Suprapubic skin (tissue), 4 donors: ENCODE measurements at places on chromosomes 12 and 14.

GRCh38 chr14:55126932-55127459 is 2.1 kb upstream of the LGALS3 start:
- DNase-seq, result no peak

GRCh38 chr12:43277651-43278540 is 274.1 kb downstream of the ADAMTS20 start:
- no peak for DNase-seq

GRCh38 chr12:13304924-13305323 is 108.4 kb downstream of the EMP1 start:
- DNase-seq, result no peak

GRCh38 chr12:94277426-94278000 is 129.1 kb downstream of the PLXNC1 start:
- no peak for DNase-seq

DNA sequence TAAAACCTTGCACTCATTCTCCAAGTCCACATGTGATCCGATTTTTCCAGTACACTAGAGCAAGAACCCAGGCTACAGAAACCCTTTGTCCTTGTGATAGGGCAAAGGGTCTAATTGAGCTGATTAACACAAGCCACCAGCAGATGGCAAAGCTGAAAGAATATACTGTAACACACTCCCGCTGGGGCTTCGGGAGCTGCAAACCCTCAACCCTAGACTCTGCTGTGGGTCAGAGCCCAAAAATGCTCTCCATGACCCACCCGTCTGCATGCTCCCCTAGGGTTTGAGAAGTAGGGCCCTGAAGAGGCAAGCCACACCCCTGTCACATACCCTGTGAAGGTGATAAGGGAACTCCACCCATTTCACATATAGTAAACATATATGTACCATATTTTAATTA is 33.6 kb upstream of the PCNX1 start:
- no peak for DNase-seq

- DNase-seq, result no peak
Measured at GRCh38 chr14:101854366-101854765, 92.9 kb downstream of the PPP2R5C start.

DNA sequence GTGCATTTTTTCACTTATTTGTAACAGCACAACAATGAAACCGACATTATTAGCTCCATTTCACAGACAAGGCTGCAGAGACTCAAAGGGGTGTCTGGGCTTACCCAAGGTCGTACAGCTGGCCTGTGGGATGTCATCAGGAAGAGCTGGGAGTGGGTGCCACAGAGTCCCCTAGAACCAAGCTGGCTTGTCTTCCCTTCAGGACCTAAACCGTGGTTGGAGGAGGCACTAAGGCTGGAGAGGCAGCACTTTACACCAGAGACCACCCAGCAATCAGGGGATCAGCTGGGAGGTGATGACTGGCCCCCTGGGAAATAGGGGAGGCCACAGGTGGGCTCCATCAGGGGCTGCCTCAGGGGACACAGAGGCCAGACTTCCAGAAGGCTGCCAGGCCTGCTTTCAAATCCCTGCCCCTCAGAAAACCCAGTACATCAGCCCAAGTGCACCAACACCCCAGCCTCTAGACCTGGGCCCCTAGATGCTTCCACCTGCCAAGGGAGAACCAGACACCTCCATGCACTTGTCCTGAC is 28.3 kb downstream of the DIO3 start:
- DNase-seq, result peak; percentile 28

- DNase-seq, result no peak
Measured at GRCh38 chr12:131867891-131868675, 26.3 kb upstream of the ULK1 start.

GRCh38 chr12:68873316-68873715 is 59.7 kb downstream of the CPM start:
- no peak for DNase-seq

- DNase-seq, result no peak
Measured at GRCh38 chr12:2083008-2083407, 30.2 kb downstream of the CACNA1C start.

DNA sequence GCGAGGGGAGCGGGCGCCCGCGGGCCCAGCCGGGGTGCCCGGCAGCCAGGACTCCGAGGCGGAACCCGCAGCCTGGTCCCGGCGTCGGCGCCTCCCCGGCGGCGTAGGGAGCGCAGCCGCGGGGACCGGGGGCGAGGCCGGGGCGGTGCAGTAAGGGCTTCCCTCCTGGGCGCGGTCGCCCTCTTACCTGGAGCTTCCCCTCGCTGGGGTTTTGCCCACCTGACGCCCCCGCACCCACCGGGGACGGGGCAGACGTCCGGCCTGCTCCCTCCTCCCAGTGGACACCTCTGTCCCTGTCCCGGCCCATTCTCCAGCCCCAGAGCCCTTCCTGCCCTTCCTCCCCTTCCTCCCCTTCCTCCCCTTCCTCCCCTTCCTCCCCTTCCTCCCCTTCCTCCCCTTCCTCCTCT is 413 bp upstream of the TUBA1C start:
- DNase-seq, result no peak

GRCh38 chr12:65123435-65124063 is 2.4 kb upstream of the WIF1 start:
- DNase-seq, result no peak

DNA sequence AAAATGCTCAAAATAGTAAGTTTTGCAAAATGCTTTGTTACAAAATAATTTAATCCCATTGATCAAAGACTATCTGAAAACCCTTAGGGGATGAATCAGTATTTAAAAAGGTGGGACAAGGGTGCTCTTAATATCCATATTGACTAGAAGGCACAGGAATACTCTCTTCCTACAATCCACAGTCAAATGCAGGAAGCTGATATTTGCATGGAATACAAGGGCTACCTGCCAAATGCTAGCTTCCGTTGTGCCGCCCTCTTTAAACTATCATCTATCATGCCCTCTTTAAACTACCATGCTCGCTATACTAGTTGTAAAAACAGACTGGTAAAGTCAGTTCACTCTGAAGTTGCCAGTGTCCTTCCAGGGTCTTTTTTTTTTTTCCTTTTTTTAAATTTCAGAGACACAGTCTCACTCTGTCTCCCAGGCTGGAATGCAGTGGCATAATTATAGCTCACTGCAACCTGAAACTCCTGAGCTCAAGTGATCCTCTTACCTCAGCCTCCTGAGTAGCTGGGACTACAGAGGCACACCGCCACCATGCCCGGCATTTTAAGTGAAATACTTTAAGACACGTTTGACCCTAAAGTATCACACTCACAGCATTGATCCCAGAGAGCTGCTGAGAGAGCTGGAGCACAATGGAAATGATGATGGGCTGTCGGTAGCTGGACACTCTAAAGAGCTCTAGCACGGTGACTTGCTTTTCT is 6.7 kb downstream of the SLC2A3 start:
- no peak for DNase-seq

GRCh38 chr12:130137040-130138018 is 24.9 kb upstream of the FZD10 start:
- no peak for DNase-seq

DNA sequence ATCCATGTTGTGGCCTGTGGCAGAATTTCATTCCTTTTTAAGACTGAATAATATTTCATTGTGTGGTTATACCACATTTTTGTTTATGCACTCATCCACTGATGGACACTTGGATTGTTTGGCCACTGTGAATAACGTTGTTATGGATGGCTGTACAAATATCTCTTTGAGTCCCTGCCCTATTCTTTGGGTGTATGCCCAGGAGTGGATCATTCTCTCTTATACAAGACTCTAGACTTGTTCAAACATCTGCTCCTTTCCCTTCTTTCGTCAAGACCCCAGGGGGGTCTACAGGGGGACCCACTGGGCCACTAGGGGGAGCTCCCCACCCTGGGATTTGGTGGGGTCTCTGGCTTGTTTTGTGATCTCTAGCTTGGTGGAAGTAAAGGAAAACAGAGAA is 77.4 kb downstream of the FBXL14 start:
- no peak for DNase-seq

DNA sequence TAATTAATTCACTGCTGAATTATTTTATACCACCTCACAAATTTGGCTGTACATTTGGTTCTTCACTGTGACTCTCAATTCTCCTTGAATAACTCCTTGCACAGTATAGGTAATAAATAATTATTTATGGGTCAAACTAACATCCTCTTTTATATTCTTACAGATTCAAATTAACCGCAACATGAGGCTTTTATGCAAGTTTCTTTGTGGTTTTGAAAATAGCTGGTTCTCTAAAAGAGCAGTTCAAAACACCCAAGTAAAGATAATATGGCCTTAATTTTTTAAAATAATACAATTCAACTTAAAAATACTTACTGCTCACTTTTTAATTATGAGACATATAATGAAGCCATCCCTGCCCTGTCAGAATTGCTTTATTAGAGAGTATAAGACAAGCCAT is 12.9 kb upstream of the TRIM9 start:
- DNase-seq, result no peak

DNA sequence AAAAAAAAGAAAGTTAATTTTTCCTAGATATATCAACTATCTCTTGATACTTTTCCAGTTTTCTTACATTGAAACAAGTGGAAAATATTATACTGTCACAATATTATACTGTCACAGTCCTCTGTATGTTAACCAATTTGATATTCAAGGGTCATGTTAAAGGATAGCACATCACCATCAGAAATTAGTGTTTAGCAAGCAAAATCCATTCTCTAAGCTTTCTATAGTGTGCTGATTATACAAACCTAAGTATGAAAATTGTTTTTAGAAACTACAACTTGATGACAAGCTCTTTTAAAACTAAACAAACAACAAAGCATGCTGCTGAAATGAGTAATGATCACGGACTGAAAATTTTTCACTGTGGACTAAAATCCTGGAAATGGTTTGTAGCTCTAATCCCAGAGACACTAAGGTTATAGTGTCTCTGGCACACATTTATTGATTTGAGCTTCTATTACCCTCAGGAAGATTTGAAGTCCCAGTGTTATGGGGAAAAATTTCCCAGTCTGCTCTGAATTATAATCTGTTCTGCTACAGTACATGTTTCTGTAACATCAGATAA is 9.7 kb downstream of the SPTSSA start:
- no peak for DNase-seq

DNA sequence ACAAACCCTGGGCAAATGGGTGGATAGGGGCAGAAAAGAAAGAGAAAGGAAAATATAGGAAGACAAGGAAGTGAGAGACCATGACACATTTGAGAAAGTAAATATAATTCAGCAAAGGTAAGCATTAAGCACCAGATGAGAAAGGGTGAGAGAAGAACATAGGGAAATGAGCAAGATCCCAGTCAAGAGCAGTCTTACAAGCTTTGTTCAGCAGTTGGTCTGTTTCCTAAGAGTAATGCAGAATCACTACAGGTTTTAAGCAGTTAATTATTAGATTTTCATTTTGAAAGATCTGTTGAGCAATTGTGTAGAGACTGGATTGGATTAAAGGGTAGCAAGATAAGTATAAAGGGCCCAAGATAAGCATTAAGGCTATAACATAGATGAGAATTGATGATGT is 146.3 kb downstream of the PLCZ1 start:
- no peak for DNase-seq

DNA sequence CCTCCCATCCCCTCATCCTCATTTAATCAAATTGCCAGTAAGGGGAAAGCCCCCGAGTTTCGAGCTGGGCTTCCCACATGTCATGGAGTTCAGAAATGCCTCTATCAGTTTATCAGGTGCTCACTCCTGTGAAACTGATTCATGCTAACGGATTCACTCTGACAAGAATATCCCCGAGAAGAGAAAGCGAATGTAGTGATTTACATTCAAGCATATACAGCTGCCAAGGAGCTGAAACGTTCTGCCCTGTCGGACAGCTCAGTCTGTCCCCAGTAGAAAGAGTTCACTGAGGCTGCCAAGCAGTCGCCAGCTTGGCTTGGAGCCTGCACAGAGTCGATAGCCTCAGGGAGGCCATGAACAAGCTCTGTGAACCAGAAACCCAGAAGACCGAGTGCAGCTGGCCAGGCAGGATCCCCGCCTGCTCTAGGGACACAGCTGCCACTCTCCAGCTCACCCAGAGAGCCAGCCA is 88.4 kb downstream of the TMCC3 start:
- DNase-seq, result no peak

GRCh38 chr12:78403681-78404080 is 460.9 kb upstream of the SYT1 start:
- no peak for DNase-seq

DNA sequence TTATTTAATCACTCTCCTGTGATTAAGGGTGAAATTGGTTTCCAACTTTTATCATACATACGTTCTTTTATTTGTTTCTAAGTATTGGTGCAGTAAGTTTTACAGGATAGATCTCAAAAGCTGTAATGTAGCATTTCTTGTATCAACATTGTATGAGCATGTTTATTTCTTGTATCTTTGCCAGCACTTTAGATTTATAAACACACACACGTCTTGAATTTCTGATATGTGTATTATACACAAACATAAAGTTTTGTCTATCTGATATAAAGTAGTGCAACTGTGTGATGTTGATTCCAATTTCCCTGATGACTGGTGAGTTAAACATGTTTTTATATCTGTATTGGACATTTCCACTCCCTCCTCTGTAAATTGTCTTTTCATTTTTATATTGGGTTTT is 134.7 kb downstream of the NOVA1 start:
- no peak for DNase-seq

DNA sequence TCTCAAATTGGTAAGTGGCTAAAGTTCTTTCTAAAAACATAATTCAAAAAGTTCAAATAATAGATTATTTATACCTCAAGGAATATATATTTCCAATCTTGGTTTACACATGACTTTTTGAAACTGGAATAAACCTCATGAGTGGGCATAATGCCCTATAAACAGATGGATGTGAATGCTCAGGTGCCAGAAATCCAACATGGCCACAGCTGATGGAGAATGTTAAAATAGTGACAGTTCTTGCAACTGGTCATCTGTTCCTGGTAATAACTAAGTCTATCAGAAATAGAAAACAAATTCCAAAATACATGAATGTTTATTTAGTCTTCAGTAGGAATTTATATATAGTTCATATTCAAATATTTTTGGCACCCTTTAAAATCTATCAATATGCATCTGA is 21.6 kb upstream of the CNOT2 start:
- no peak for DNase-seq
